Pulmonary artery endothelial cell (primary cell): ENCODE measurements at places on chromosomes 7 and 10. TPM values are rescaled to one million over a fixed set of nuclear protein-coding genes. Genes with fewer than 3 reads are reported as not detected.
A peak's percentile ranks its signal among the peaks of the same experiment; 100 is the strongest.

DNA sequence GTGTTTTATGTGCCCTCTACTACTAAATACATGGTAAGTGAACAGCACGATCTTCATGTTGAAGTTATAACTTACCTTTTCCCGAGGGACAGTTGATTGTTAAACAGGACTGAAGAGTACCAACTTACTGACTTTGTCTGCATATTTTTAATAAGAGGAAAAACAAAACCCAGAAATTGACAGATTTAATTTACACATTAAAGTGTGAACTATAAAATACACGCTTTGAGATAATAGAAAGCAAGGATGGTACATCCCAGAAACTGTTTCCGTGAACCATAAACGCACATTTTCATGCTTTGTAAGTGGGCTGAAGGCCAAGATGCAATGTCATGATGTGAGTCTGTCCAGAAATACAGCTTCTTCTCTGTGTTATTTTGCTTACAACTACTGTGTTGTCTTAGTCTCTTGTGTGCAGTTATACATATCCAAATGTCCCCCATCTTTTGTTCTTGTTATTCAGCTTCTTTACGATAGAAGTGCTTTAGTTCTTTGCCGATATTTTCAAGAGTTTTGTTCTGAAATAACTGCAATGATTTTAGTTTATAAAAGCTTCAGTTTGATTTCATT, 190.1 kb downstream of the MLLT10 start:
- DNase-seq = no peak

GRCh38 chr7:37901236-37901827, 15.3 kb downstream of the SFRP4 start:
- DNase-seq = no peak

DNA sequence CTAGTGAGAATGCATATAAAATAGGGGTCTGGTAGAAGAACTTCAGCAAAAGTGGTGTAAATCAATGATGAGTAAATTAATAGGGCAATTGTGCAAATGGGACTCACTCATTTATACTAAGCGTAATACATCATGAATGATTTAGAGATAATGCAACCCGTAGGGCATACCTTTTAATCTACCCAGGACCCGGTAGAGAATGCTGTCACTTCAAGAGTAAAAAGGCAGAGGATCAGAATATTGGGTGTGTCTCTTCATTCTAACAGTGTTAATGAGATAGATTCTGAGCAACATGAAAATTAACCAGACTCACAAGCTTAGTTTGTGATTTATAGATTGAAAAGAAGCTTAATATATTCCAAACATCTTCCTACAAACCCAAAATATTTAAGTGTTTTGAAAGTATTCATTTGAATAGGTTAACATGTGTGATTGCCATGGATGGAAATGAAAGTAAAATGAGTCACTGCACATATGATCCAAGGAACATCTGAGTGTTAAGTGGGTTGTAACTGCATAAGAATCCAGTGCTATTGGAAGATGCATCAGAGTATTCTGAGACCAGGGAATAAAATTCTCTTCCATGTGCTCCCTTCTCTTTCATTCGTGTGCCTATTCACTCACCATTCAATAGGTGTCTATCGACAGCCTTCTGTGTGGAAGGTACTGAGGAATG, 690.6 kb downstream of the AUTS2 start:
- no peak for DNase-seq

DNA sequence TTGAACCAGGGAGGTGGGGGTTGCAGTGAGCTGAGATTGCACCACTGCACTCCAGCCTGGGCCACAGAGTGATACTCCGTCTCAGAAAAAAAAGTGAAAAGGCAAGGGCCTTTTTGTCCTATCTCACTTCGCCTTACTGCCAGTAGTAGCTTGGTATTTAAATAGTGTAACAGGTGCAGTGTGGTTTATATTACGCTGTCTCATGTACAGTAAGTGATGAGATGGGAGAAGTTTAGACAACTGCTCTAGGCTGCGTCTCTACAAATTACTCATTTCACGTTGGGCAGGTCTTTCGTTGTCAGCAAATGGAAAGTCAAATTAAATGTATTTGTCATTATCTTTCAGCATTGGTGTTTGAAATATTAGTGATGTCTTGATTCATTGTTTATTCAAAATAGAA, 15.5 kb upstream of the PFKFB3 start:
- no peak for DNase-seq

- DNase-seq = no peak
Observed at GRCh38 chr7:30702200-30702599, 19.9 kb upstream of the CRHR2 start.

- peak; percentile 89 for DNase-seq
Observed at GRCh38 chr7:22578007-22578733, 78.2 kb upstream of the STEAP1B start.

DNA sequence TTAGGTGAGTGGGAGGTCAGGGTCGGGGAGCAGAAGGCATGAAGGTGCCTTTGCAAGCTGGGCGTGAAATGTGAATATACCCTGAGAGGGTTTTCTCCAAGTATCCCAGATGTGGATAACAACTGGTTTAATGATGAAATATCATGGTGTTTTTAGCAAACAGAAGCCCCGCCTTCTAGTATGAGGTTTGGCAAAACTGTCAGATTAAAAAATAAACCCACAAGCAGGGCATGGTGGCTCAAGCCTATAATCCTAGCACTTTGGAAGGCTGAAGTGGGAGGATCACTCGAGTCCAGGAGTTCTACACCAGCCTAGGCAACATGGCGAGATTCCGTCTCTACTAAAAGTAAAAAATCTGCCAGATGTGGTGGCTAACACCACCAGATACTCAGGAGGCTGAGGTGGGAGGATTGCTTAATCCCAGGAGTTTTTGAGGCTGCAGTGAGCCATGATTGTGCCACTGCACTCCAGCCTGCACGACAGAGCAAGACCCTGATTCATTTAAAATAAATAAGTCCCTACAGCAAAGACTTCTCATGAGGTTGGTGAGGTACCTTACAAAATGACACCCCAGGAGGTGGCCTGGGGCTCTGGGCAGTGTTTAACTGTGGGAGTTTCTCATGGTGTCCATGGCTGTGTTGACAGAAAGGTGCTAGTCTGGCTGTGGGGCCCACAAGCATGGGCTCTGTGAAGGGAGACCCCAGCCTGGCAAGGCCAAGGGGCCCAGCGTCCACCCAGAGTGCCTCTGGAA, 6.7 kb upstream of the PWWP2B start:
- no peak for DNase-seq

- no peak for DNase-seq
Observed at GRCh38 chr10:17959870-17960269, 8.2 kb downstream of the SLC39A12 start.

DNA sequence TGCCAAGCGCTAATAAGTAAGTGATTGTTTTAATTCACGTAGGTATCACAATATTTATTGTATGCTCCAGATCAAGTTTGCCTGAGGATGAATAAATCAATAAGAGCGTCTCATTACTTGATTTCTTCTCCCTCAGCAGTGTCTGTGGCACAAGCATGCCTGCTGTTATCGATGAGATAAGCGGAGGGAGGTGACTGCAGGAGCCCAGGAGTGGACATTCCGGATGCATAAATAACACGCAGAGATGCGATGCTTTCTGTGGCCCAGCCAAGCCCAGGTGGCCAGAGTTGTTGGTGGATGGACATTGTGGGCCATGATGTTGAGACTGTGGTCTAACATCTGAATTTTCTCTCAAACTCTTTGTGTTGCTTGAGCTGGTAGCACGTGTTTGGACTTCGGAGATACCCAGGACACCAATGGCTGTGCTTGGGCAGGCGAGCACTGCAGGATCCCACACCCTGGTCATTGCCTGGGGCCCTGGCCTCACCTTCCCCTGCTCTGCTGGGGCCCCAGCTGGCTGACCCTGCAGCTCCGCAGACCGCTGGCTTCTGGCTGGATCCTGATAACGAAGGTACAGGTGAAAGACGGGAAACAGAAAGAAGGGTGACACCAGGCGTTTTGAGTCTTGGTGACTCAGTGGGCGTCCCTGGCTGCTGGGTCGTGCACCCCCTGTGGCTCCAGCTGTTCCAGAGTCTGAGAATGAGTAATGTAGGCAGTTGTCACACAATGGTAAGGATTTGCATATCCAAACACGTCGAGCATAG, 31.2 kb upstream of the MNX1 start:
- no peak for DNase-seq

DNA sequence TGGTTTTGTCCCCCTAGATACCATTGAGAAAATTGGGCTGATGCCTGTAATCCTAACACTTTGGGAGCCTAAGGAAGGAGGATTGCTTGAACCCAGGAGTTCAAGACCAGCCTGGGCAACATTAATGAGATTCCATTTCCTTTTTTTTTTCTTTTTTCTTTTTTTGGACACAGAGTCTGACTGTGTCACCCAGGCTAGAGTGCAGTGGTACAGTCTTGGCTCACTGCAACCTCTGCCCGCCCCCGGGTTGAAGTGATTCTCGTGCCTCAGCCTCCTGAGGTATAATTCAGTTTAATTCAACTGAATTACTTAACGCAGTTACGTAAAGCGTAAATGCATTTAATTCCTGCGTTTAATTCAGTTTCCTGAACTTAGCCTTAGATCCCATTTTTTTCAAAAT, 13.3 kb downstream of the CCAR1 start:
- no peak for DNase-seq

DNA sequence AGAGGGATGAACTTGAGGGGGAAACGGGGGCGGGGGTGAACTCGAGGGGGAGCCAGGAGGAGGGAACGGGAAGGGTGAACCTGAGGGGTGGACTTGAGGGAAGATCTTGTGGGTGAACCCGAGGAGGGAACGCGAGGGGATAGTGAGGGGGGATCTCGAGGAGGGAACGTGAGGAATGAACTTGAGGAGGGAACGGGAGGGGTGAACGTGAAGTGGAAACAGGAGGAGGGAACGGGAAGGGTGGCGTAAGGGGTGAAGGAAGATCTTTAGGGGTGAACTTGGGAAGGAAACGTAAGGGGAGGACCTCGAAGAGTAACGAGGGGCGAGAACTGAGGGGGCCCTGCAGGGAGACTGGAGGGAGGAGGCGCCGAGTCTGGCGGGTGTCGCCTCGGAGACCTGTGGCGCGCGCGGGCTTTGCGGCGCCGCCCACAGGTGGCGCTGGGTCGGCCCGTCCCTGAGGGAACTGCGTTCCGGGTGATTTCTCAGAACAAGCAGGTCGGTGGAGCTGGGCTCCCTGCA, 651 bp downstream of the MYO3A start:
- no peak for DNase-seq

DNA sequence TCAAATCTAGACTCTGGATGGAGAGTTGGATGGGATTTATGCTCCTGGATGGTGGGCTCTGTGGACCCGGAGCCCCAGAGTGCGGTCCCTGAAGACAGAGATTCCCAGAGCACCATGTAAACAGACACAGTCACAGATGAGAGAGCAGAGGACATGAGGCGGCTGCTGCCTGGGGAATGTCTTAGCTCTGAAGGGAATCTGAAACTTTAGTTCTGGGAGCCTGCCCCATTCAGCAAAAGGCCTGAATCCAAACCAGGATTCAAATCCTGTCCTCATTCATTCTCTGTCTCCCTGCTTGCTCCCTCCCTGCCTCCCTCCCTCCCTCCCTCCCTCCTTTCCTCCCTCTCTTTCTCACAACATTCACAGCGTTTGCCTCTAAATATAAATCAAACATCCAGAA, 49.5 kb upstream of the CALD1 start:
- DNase-seq = no peak

DNA sequence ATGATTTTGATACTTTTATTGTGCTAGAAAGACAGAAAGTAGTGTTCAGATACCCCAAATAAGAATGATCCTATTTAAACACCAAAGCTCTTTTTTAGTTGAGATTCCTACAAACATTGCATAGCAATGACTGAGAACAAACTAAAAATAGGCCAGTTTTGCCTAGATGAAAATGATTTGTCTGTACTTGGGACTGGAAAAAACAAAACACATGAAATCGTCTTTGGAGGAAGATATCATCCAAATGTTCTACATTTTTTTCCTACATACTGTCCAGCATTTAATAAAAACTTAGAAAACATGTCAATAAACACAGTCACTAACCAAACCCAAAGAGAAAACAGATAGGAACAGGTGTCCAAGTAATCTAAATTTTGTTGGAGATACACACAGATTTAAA, 111.6 kb upstream of the MEOX2 start:
- DNase-seq = no peak

DNA sequence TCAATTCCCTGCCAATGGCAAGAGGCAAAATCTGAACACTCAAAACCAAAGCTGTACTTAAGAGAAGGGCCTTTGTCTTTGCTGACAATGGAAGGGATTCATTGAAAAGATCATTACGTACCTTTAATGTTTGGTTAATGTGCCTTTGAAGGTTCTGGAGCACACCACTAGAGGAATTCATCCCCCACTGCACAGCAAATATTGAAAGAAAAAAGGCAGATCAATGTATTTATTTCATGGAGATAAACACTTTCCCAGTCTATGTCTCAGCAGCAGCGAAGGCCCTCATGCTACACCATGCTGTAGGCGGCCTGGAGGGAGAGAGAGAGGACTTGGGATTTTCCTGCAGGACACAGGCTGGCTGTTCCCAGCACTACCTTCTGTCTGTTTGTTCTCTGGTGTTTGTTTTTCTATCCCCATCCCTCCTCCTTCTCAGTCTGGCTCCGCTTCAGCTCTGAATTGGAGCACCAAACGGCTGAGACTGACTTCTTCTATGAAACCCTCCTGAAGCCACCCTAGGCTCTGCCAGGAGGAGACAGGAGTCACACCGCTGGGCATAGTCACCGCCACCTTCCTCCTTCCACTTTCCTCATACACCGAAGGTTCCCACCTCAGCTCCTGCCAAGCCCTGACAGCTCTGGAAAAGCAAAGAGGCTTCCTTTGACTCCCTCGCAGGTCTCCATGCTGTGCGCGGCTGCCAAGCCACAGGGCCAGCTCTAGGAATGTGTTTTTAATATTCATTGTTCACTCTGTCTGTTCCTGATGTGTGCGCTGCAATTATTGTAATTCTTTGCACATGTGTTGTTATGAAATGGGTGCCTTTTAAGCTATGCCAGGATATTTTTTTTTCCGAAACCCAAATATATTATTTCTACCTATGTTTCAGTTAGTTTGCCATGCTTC, 301.5 kb downstream of the FZD1 start:
- no peak for DNase-seq

DNA sequence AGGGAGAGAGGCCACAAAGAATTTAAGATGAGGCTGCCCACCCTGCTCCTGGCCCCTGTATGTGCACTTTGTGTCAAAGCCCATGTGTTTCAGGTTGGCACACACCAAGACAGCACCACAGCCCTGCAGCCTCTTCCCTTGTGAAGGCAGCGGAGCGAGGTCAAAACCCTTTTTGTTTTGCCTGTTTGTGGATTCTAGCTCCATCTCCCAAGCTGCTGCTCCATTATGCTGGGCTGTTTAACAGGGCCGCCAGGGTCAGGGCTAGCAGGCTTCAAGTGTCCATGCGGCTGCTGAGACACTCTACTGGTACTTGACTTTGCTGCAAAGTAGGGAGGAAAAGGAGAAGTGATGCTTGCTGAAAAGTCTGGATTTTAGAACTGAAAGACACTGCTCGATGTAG, 142.3 kb upstream of the EFCAB10 start:
- DNase-seq = no peak

GRCh38 chr7:108455551-108455997, 662 bp downstream of the NRCAM start:
- DNase-seq = no peak

DNA sequence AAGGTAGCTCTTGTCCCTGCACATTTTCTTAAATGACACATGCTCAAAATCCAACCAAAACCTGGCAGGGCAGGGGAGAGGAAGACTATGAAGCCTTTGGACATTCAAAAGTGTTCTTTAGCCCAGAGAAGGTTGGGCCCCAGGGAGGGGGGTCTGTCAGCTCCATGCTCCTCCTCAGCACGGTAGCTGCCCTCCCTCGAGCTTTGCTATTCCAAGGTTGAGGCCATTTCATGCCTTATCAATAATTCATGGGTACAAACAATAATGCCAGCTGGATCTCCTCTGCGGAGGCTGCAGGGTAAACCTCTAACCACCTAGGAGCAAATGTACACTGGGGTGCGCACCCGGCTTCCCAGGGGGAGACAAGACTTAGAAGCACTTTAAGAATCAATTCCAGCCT, 61.5 kb downstream of the SLIT1 start:
- DNase-seq = no peak

WDR86 gene
- total RNA-seq = not detected in 2 replicates

SPDYE16 gene
- total RNA-seq = 0.28 TPM in 1 of 2 replicates, not detected in the other
